ENCODE measurements at places on chromosomes 5 and 9.

- H3K4me1 ChIP-seq: peaks cover 26% of the 10 kb centered on the region
- DNase-seq: no peak
- H3K27me3 ChIP-seq: no peaks in the 10 kb centered on the region
- H3K4me3 ChIP-seq: no peak overlapping the region
- no peaks in the 10 kb centered on the region for H3K36me3 ChIP-seq
Measured at GRCh38 chr5:67065237-67065636, 131.4 kb downstream of the CD180 start.

GRCh38 chr5:148909766-148910165 lies 83.4 kb downstream of the ADRB2 start:
- no peak for DNase-seq
- H3K4me1 ChIP-seq: peaks cover 45% of the 10 kb centered on the region
- no peak overlapping the region for H3K4me3 ChIP-seq
- no peaks in the 10 kb centered on the region for H3K36me3 ChIP-seq

DNA sequence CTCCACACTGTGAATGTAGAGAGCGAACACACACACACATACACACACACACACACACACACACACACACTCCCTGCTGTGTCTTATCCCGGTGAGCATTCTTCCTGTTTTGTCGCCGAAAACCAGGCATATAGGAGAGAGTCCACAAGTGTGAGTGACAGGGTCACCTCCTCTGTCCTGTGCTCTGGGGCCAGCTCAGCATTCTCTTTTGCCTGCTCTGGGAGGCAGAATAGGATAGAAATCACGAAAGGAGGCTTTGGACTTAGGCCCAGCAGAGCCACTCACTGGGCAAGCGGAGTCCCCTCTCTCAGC lies 3.0 kb downstream of the LAMC3 start:
- no peak overlapping the region for H3K27ac ChIP-seq
- no peaks in the 10 kb centered on the region for H3K36me3 ChIP-seq
- DNase-seq: no peak
- no peaks in the 10 kb centered on the region for H3K27me3 ChIP-seq
- H3K4me1 ChIP-seq: peaks cover 10% of the 10 kb centered on the region

- no peaks in the 10 kb centered on the region for H3K27me3 ChIP-seq
- no peak overlapping the region for H3K27ac ChIP-seq
Measured at GRCh38 chr5:45399041-45399440, 297.1 kb downstream of the HCN1 start.

GRCh38 chr5:75389430-75389829 lies 52.4 kb downstream of the HMGCR start:
- no peak overlapping the region for H3K4me3 ChIP-seq
- peaks cover 41% of the 10 kb centered on the region for H3K36me3 ChIP-seq

GRCh38 chr5:76801803-76802195 lies 17.0 kb upstream of the F2RL1 start:
- no peak overlapping the region for H3K4me3 ChIP-seq
- DNase-seq: no peak
- H3K27ac ChIP-seq: no peak overlapping the region
- H3K4me1 ChIP-seq: no peaks in the 10 kb centered on the region

GRCh38 chr5:115069087-115069968 lies 100.4 kb downstream of the TRIM36 start:
- no peak overlapping the region for H3K27ac ChIP-seq
- no peaks in the 10 kb centered on the region for H3K4me1 ChIP-seq
- no peaks in the 10 kb centered on the region for H3K36me3 ChIP-seq
- H3K4me3 ChIP-seq: no peak overlapping the region

DNA sequence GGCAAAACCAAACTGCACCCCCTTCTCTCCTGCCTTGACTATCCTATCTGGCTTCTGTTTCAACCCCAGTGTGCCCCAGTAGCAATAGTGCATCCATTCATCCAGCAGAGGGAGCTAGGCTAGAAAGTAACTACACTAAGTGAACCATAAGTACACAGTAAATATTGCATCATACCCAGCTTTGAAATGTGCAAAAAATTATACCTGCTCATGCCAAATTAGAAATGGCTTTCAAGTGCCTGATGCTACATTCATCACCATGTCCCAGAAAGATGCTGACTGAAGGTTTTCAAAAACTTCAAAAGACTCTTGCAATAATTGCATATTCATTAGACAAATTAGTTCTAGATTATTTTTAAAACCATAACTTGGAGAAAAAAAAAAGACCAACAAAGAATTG lies 153.5 kb downstream of the PRELID2 start:
- no peaks in the 10 kb centered on the region for H3K27me3 ChIP-seq
- H3K4me3 ChIP-seq: no peak overlapping the region
- H3K27ac ChIP-seq: no peak overlapping the region
- no peak for DNase-seq

- DNase-seq: no peak
- no peaks in the 10 kb centered on the region for H3K27me3 ChIP-seq
- no peak overlapping the region for H3K4me3 ChIP-seq
Measured at GRCh38 chr9:81666123-81666522, 23.2 kb downstream of the TLE1 start.

- H3K4me3 ChIP-seq: no peak overlapping the region
- H3K27me3 ChIP-seq: no peaks in the 10 kb centered on the region
- H3K27ac ChIP-seq: no peak overlapping the region
- H3K4me1 ChIP-seq: no peaks in the 10 kb centered on the region
- no peaks in the 10 kb centered on the region for H3K36me3 ChIP-seq
Measured at GRCh38 chr9:6562201-6562600, 83.3 kb downstream of the GLDC start.

DNA sequence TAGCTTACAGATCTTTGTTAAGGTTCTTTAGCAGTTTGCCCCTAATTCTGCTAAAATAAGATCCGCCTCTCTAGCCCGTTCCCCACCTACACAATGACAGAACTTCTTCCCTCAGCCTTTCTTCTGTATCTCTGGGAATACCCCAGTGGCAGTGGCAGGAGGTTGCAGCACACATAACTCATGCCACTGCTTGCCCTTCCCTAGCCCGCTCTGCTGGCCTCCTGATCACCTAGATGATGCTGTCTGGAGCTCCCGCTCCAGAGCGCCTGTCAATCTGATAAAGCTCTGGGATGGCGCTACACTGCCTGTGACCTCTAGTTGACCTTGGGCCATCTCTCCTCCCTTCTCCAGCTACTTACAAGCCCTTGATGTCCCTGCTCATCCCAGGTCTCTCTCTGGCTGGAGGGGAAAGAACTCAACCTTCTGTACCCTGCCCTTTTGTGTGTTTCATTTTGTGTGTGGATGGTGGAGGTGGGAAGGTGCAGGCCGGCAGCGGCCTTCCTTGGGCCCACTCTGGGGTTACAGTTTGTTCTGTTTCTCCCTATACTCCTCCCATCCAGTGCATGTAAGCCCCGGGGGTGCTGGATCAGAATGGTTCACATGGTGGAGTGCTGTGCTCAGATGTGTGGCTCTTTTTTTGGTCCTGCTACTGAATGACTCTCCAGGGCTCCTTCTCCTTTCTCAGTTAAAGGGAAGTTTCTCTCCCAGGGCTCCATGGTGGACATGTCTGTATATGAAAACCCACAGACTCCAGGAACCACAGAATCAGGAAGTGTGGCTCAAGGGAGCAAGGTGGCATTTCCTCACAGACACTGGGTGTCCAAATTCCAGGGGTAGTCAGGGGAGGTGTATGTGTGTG lies 29.1 kb downstream of the MTX3 start:
- H3K4me3 ChIP-seq: no peak overlapping the region
- no peaks in the 10 kb centered on the region for H3K36me3 ChIP-seq
- no peak for DNase-seq
- no peak overlapping the region for H3K27ac ChIP-seq
- no peaks in the 10 kb centered on the region for H3K27me3 ChIP-seq
- no peaks in the 10 kb centered on the region for H3K4me1 ChIP-seq

- no peaks in the 10 kb centered on the region for H3K4me1 ChIP-seq
- H3K4me3 ChIP-seq: no peak overlapping the region
- H3K27me3 ChIP-seq: no peaks in the 10 kb centered on the region
- no peak overlapping the region for H3K27ac ChIP-seq
- DNase-seq: no peak
Measured at GRCh38 chr5:77262697-77263096, 52.2 kb downstream of the PDE8B start.

GRCh38 chr5:31972558-31972957 lies 201.6 kb downstream of the GOLPH3 start:
- no peaks in the 10 kb centered on the region for H3K36me3 ChIP-seq
- H3K4me3 ChIP-seq: no peak overlapping the region
- no peaks in the 10 kb centered on the region for H3K4me1 ChIP-seq
- no peak overlapping the region for H3K27ac ChIP-seq

DNA sequence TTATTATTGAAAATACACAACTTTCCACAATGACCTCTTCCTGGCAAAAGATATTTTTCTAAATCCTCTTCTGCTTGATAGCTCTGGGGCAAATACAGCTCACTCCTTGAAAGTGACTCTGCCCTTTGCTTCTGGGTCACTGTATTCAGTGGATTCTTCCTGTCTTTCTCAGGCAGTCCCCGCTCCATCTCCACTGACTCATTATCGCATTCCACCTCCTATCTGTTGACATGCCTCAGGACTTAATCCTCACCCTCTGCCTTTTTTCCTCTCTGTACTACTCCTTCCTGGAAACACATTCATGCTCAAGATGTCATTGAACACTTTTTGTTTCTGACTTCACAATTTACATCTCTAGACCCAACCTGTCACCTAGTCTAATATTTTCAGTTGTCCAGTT lies 8.4 kb upstream of the RGS7BP start:
- H3K27me3 ChIP-seq: no peaks in the 10 kb centered on the region
- H3K27ac ChIP-seq: no peak overlapping the region
- no peak overlapping the region for H3K4me3 ChIP-seq
- H3K4me1 ChIP-seq: no peaks in the 10 kb centered on the region

GRCh38 chr5:79333852-79334557 lies 98.1 kb downstream of the JMY start:
- DNase-seq: no peak
- H3K27ac ChIP-seq: no peak overlapping the region
- H3K4me1 ChIP-seq: no peaks in the 10 kb centered on the region

GRCh38 chr9:35870351-35870923 lies at the start of gene OR13J1:
Gene OR13J1, minus strand, starts transcription at chr9:35870401. Its CDS starts 0 bp downstream, at chr9:35870401.
- H3K4me3 ChIP-seq: no peak within 1 kb of the TSS
- H3K27ac ChIP-seq: no peak within 1 kb of the TSS
- no peaks in the 10 kb centered on the region for H3K4me1 ChIP-seq
- H3K36me3 ChIP-seq: no peaks in the 10 kb centered on the region

- no peak for DNase-seq
- H3K4me1 ChIP-seq: no peaks in the 10 kb centered on the region
- H3K36me3 ChIP-seq: no peaks in the 10 kb centered on the region
Measured at GRCh38 chr9:26221290-26221689, 543.0 kb upstream of the TUSC1 start.

Data from upper lobe of left lung (tissue), 6 donors.